ENCODE measurements at places on chromosomes 16 and 17.

DNA sequence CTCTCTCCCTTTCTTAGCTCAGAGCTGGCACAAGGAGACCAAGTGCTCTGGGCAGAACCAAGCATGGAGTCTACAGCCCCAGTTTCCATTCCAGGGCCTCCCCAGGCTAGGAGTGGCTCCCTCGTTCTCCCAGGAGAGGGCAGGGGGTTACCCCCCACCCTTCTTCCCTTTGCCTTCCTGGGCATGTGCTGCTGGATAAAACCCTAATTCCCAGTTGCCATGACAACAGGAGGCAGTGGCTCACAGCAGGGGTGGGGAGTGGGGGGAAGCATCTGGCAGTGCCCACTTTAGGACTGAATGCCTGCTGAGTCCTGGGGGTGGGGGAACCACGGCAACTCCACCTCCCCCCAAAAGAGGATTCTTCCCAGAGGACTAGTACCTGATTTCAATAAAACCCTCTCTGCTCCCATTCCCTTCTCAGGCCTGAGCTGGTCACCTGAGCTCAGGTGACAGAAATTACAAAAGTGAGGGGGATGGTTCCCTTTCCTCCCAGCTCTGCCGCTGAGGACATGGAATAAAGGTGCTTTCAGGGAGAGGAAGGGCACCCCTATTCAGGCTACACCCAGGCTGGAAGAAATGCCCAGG lies 1.8 kb downstream of the MPP2 start:
- no peak for DNase-seq

- no peak for DNase-seq
Measured at GRCh38 chr16:86270696-86271095, 239.6 kb upstream of the FOXF1 start.

- DNase-seq: no peak
Measured at GRCh38 chr16:57786632-57787518, 15.4 kb downstream of the KIFC3 start.

DNA sequence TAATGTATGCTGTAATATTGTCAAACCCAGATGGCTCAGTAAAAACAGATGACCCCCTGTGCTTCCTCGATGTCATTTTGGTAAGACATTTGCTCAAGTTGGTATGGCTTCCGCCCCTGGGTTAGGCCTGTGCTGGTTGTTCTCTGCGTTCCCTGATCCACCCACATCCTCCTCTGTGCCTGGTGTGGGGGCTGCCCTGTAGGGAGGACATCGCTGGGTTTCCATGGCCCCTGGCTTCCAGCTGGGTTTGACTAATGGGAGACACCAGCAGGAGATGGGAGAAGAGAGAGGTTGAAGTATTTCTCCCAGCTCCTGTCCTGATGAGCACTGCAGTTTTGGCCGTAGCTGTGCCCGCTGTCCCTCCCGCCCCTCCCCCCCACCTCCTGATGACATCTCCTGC lies 4.4 kb upstream of the MFAP4 start:
- DNase-seq: no peak

GRCh38 chr17:9427465-9428315 lies 147.9 kb downstream of the STX8 start:
- DNase-seq: no peak

DNA sequence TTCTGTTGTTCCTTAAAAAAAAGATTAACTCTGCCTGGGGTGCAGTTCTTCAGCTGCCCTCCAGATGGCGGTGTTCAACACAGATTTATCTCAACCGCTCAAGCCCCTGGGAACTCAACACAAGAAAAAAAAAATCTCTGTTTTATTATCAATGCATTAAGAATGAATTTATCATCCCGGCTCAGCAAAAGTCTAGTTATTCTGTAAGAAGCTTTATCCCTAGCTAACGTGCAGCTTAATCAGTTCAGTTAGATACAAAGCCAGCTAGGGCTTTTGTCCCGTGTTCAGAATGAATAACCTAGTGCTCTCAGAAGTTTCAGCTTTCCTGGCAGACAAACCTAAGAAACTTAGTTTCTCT lies 475.9 kb upstream of the CCL2 start:
- DNase-seq: peak; percentile 8

- DNase-seq: no peak
Measured at GRCh38 chr17:29133121-29133713, 47.0 kb downstream of the MYO18A start.

GRCh38 chr16:78175287-78175686 lies 75.8 kb downstream of the WWOX start:
- no peak for DNase-seq

DNA sequence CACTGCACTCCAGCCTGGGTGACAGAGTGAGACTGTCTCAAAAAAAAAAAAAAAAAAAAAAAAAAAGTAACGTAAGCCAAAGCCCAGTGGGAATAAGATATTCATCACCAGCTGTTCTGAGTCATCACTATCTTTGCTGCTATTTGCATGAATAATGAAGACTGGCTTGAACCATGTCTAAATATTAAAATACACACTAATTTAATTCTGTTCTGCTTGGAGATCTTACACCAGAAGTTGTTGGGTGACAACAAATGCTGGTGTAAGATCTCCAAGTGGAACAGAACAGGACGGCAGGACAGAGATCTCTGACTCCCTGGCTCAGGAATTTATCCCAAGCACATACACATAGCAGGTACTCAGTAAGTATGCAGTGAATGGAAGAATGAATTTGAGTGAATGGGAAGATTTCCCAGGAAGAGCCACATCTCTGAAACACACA lies 19.6 kb downstream of the DNAH17 start:
- no peak for DNase-seq

- DNase-seq: no peak
Measured at GRCh38 chr16:77386831-77387814, 47.7 kb downstream of the ADAMTS18 start.

DNA sequence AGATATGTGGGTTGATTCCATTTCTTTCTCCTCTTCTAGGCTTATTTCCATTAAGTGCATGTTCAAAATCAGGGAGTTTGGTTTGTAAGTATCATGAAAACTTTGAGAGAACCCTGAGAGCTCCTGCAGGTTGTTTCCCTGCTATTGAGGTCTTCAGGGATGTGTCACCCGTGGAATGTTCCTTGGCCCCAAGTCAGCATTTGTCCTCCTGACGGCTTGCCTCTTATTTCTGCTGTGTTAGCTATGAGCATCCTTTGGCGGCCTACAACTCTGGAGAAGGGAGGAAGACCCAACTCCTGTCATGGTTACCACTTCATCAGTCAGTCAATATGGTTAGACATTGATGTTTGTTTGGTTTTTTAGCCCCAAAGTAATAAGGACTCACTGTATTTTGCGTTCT lies 180.8 kb downstream of the FTO start:
- DNase-seq: no peak

GRCh38 chr17:75191584-75191983 lies 8.8 kb upstream of the SUMO2 start:
- DNase-seq: no peak

- DNase-seq: no peak
Measured at GRCh38 chr16:74747-75334, 2.4 kb upstream of the RHBDF1 start.

DNA sequence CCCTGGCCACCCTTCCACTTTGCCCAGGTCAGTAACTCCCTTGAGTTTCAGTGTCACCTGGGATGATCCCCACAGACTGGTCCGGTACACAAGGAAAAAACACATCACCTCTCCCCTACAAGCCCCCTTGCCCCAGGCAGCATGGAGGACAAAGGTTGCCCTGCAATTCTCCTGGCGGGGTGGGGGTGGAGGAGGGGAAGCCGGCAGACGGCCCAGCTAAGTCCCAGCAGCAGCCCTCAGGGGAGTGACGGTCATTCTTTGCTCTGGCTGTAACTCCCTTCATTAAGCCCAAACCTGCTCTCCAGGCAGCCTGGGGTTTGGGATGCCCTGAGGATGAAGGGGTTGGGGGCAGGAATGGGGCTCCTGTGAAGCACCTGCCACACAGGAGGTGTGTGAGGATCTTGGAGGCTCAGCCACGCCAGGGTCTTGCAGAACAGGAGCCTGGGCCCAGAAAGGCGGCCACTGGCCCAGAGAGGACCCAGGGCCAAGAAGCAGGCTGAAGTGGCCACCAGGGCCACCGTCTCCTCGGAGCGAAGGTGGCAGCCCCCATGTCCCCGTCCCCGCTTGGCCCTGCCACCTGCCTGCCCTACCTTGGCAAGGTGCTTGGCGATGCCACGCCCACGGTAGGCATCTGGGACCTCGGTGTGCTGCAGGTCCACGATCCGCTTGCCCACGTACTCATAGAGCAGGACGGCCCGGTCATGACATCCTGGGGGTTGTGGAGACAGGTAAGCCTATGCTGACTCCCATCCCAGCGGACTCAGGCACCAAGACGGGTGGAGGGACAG lies 9.5 kb downstream of the NATD1 start:
- no peak for DNase-seq

- DNase-seq: no peak
Measured at GRCh38 chr16:25867041-25867440, 175.3 kb downstream of the HS3ST4 start.
